ENCODE measurements at places on chromosomes 4 and X. TPM values are rescaled to one million over a fixed set of nuclear protein-coding genes. Genes with fewer than 3 reads are reported as not detected.

The H2BW2 gene
- total RNA-seq: not detected

The C1QTNF7 gene
- total RNA-seq: not detected

The MUC7 gene
- not detected for total RNA-seq

The MAGEC3 gene
- 0.13 TPM for total RNA-seq

The SFRP2 gene
- total RNA-seq: 4.1 TPM

The SOWAHD gene
- not detected for total RNA-seq

The CLDN2 gene
- not detected for total RNA-seq

The DAPP1 gene
- total RNA-seq: not detected

The HSFX4 gene
- not detected for total RNA-seq

The CCDC160 gene
- total RNA-seq: 2.2 TPM

The SPATA4 gene
- not detected for total RNA-seq

The DCAF8L2 gene
- 0.62 TPM for total RNA-seq

The ATP1B4 gene
- not detected for total RNA-seq

The CCDC120 gene
- total RNA-seq: 22.5 TPM

DNA sequence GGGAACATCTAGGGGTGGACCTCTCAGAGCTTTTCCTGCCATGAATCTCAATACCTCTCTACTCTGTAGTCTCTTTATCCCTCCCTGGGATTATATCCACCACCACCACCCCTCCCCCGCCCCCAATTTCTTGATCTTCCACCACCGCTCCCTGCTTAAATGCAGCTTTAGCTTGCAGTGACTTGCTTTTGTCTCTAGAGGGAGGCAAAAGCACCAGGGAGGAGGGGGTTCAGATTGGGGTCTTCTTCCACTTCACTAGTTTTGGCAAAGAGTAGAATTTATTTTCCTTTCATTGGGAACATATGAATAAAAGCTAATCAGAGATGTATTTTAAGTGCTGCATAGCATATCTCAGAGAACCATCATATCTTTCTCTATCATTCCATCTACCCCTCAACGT, 5.5 kb downstream of the ARHGAP36 start:
- no peak for DNase-seq

GRCh38 chr4:147326591-147326990, 154.3 kb upstream of the EDNRA start:
- no peak for DNase-seq

DNA sequence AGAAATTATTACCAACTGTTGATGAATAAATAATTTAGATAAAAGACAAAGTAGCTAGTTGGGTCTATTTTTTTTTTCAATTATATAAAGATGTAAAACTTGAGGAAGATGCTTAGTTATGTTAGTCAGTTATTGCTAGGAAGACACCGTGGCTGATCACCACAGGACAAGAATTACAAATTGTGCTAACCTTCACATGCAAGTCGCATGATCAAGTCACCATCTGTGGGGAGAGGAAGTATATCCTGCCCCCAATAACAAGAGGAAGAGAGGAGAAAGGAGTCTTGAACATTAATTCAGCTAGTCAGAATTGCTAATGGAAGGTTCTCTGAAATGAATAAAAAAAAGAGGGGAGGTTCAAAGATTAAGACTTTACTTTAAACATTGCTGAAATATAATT, 52.3 kb downstream of the CPEB2 start:
- DNase-seq: no peak

DNA sequence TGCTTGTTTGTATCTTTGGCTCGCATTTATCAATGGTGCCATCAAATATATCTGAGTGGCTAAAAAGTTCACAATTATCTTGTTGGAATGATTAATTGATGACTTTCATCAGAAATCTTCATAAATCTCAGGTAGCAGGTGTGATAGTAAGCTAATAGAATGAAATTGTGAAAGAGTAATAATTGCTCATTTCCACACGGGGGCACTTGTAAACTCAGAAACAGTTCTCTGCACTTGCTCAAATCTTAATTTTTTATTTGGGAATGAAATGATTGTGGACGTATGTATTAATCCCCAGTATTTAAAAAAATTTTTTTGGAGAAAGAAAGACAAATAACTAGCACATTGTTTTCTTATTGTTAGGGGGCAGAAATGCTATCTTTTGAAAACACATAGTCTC, 132.8 kb downstream of the DTHD1 start:
- DNase-seq: no peak

DNA sequence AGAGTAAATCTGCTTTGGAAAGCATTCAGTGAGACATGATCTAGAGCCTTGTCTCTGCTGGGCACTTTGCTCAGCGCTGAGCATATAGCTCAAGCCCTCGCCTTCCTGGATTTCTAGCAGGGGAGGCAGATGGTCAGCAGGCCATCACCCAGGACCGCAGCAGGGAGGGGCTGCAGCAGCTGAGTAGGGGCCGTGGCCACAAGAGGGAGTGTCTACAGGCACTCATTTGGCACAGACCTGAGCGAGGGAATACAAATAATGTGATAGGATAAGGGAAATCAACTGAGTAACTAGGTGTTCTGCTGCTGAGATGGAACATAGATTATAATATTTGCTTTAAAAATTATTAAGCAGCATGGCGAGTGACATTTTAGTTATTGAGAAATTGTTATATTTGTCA, 30.2 kb downstream of the OFD1 start:
- peak; percentile 45 for DNase-seq

DNA sequence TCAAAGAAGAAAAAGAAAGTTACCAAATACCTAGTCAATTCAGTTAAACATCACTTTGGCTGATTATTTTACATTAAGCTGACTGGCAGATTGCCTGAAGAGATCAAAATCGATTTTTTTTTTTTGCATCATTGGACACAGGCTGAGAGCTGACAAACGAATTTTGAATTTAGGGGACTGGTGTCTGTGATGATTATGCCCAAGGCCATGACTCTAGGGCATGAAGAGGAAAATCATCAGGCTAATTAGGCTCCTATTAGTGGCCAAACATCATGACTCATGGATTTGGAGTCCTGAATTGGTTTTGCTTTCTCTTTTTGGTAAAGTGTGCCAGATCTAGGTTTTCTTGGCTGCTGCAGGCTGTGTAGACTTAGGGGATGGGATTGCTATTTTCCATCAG, 829.3 kb upstream of the LCORL start:
- no peak for DNase-seq

DNA sequence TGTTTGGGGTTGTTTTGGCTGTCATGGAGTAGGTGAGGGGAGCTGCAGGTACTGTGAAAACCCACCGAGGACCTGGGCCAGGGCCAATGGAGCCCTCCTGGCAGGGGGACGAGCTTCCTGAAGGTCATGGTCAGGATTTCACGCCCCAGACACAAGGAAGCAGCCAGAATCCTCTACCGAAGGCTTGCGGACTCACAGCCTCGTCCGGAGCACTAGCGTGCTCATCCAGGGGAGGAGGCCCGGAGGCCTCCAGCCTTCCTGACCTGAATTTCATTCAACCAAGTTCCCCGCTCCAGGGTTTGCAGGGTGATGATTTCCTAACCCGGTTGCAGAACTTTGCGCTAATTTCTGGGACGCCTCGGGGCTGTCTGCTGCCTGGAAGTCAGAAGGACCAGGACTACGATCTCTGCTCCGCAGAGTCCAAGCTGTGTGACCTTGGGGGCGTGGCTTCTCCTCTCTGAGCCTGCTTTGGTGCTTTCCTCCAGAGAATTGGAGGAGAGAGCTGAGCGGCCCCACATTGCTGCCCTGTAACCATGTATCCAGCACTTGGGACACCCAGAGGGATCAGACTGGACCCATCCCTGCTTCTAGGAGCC, 56.2 kb upstream of the ADRA2C start:
- DNase-seq: no peak

DNA sequence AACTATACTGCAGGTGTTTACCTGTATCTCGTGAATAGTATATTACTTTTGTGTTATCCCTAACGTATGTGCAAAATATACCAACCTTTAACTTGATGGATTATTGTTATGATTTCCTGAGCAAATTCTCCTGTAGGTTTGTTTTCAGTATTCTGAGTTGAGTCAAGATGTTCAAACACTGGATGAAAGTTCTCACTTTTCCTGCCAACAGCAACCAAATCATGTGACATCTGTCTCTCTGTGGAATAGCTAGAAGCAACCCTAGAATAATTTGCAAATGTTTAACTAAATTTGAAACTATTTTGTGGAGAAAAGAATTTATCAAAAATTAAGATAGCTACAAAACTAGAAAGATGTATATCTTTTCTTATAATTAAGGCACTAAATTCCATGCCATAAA, 35.6 kb downstream of the BCLAF3 start:
- DNase-seq: no peak

GRCh38 chr4:121139533-121140222, 24.4 kb downstream of the TNIP3 start:
- DNase-seq: no peak

- DNase-seq: no peak
Measured at GRCh38 chr4:138773321-138773720, 242.3 kb upstream of the NOCT start.

- peak; percentile 5 for DNase-seq
Measured at GRCh38 chrX:117711782-117712181, 404.8 kb downstream of the KLHL13 start.

GRCh38 chr4:168273838-168274237, 44.7 kb downstream of the DDX60 start:
- no peak for DNase-seq

DNA sequence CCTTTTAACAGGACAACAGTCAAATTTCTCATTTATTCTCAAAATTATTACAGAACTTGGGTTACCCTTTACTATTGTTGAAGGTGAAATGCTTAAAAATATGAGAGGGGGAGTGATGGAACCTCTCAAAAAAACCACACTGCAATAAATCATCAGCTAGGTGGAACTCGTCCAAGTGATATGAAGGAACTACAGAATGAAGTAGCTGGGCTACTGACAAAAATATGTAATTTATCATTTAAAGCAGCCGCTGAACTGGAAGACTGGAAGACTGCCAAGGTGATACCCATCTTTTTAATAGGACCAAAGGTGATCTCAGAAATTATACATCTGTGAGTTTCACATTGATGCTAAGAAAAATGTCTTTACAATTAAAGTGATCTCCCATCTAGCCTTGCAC, 597.7 kb upstream of the TENM3 start:
- no peak for DNase-seq

- DNase-seq: peak; percentile 15
Measured at GRCh38 chr4:53490965-53491622, 100.2 kb downstream of the LNX1 start.

DNA sequence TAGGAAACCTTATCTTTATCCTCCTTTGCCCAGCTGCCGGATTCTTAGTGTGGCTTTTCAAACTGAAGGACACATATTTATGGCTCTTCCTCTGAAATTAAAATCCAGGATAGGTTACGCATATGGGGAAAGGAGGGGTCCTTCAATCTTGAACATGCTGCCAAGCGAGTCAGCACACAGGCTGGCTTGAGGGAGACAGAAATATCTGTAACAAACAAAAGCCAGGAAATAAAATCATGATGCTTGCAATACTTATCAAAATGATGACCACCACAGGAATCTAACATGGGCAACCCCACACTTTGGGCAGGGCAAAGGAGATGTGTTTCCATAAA, 196.4 kb upstream of the LDB2 start:
- DNase-seq: no peak

GRCh38 chr4:7900334-7900909, 39.2 kb downstream of the AFAP1 start:
- no peak for DNase-seq

DNA sequence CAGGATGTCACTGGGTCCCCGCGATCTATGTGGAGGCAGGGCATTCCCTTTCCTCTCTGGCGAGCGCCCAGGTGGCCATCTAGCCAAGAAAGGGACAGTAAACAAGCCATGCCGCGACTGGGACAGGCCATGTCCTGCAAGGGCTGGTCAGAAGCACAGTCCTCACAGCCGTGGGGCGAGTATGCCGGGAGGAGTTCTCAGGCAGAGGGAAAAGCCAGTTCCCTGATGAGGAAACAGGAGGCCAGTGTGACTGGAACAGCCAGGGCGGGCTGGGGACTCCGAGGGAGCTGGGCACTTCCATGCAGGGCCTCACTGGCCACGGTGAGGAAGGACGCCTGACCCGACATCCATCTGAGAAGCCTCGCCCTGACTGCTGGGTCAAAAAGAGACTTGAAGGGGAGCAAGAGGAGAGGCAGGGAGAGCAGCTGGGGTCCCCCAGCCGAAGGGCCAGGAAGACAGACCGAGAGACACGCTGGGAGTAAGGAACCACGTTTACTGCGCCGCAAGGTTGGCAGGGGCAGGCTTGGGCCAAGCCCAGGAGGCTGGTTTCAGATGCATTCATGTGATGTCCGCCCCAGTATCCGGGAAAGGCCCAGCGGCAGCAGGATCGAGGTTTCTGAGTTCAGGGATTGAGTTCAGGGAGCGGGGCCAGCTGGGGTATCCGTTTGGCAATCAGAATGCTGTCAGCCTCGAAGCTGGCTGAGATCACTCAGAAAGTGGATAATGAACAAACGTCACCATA, 15.0 kb downstream of the CFAP99 start:
- DNase-seq: no peak

- DNase-seq: peak; percentile 16
Measured at GRCh38 chrX:53281321-53281822, at the start of gene IQSEC2. IQSEC2 (minus strand) TSS chrX:53281584.

DNA sequence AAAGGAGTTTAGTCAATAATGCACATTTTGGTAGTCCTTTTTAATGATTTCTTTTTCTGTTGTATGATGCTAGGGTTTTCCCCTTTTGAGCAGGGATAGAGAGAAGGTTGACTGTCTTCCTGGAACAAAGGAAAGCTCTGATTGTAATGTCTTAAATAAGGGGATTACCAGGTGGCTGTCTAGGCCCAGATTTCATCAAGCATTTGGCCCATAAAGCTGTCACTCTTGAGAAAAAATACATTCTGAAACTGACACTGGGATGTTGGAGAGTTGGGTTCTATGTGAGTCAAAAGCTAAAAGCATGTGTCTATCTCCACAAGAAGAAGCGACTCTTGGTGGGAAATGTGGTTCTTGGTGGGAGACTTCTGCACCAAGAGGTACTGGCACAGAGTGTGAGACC, 26.4 kb downstream of the KIAA1210 start:
- no peak for DNase-seq

GRCh38 chr4:76308548-76308947, 2.0 kb downstream of the STBD1 start:
- no peak for DNase-seq

DNA sequence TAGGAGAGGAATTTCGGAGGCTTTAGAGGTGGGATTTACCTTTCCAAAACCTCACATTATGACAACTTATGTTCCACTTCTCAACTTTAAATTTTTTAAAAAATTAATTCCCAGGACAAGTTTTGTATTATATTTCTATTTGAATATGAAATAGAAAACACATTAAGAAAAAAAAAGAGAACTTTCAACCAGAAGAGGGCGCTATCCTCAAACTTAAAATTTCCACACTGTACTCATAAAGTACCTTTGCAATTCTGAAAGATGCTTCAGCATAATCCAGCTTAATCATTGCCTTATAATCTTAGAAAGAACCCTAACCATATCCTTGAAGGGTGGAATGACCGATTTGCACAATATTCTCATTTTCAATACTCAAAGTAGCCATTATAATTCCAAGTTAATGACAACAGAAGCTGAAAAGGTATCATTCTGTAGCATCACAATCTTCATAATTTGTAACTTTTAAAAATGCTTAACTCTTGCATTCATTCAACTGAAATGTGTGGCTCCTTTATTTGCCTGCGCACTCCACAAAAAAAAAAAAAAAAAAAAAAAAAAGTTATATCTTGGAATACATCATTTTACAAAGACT, 158.0 kb downstream of the KCNIP4 start:
- DNase-seq: no peak

GRCh38 chr4:27304751-27305150, 444.1 kb downstream of the STIM2 start:
- DNase-seq: no peak

GRCh38 chr4:95268819-95269565, 279.8 kb downstream of the UNC5C start:
- DNase-seq: no peak
